Stimulated activated CD8-positive, alpha-beta memory T cell treated with anti-CD3 and anti-CD28 coated beads, Interleukin-15, amount 100 ng/mL, for 1 hour (primary cell): ENCODE measurements at places on chromosomes 1 and 21.

DNA sequence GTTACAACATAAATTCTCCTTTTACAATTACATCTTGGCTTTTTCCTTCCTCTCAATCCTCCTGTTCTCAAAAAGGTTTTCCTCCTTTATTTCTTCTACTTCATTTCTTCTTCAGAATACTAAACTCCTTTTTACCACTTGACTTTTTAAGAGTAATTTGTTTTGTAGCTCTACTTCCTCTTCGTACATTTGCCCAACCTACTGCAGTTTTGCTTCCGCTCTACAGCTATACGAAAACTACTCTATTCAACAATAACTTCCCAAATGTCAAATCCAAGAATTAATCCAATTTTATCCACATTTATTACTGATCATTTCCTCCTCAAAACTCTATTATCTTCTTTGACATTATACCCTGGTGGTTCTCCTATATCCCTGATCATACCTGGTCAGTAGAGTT, 3.4 kb downstream of the GDAP2 start:
- DNase-seq: no peak

DNA sequence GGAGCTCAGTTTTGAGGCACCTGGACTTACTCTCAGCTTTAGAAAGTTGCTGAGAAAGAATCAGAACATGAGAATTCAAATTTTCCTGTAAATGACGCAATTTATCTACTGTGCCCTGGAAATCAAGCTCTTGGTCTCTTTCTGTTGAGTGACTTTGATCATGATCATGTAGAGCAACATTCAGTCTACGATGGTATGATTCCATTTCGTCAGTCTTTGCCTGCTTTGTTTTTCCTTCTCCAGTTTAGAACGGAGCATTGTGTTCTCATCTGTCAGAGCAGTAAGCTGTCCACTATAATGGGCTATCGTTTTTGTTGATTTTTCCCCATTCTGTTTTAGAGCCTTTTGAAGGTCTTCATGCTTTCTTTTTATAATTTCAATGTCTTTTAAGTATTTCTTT, 20.7 kb downstream of the SFT2D2 start:
- DNase-seq: no peak

- DNase-seq: no peak
Observed at GRCh38 chr1:33117440-33118085, 36.6 kb downstream of the AZIN2 start.

GRCh38 chr1:193791746-193792145, 605.3 kb upstream of the B3GALT2 start:
- no peak for DNase-seq

- no peak for DNase-seq
Observed at GRCh38 chr21:46000182-46000730, 18.7 kb downstream of the COL6A1 start.

DNA sequence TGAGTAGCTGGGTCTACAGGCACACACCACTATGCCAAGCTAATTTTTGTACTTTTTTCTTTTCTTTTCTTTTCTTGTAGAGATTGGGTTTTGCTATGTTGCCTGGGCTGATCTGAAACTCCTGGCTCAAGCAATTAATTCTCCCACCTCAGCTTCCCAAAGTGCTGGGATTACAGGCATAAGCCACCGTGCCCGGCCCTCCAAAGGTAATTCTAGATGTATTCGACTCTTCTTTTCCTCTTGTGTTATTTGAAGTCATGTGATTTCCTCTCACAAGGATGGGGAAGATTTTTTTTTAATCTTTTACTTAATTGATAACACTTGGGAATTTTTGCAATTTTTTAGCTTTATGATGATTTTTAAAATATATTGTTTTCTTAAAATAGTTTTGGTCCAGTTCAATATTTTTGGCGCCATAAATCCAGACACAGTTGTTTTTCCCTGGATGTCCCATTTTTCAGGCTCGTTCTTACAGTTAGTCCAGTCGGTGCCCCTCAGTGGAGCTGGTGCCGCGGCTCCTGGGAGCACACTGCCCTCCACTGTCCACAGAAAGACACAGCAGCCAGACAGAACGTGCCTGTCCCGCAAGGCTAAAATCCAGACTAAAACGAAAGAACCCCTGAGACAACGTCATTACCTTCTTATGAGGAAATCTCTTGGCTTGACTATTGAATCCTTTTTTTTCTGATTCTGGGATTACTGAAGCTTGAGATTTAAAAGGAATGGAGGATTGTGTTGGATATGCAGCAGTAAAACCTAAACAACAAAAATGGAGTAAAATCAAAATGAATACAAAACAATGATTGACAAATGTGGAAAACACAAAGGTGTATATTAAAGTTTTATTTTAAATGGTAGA, 22.4 kb downstream of the STPG1 start:
- DNase-seq: peak; percentile 38

- DNase-seq: no peak
Observed at GRCh38 chr21:32741336-32741735, 13.5 kb upstream of the SYNJ1 start.

- DNase-seq: peak; percentile 82
Observed at GRCh38 chr1:2300851-2301606, 72.9 kb downstream of the SKI start.

DNA sequence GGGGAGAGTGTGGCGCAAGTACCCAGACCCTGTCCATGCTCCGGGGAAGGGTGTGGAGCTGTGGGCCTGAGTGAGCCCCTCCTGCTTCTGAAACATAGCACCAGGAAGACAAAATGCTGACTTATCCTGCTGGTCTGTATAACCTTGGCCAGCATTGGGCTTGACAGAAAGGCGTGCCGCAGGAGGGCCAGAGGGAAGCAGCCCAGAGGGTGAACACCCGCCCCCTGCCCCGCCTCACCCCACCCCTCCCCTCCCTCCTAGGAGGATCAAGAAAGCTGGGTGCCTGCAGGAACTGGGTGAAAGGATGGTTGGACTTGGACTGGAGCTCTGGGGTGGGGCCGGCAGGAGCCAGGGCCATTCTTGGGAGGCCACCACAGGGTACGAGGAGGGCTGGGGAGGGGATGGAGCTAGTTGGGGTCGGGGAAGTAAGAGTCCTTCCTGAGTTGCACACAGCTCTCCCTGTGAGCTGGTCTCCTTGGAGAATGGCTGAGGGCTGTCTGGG, 27.1 kb downstream of the PTPRF start:
- DNase-seq: no peak

GRCh38 chr1:18938008-18938706, 18.3 kb downstream of the IFFO2 start:
- no peak for DNase-seq

- no peak for DNase-seq
Observed at GRCh38 chr1:157145076-157145475, 6.9 kb upstream of the ETV3 start.

GRCh38 chr1:1237874-1238701, 6.1 kb downstream of the B3GALT6 start:
- DNase-seq: no peak

DNA sequence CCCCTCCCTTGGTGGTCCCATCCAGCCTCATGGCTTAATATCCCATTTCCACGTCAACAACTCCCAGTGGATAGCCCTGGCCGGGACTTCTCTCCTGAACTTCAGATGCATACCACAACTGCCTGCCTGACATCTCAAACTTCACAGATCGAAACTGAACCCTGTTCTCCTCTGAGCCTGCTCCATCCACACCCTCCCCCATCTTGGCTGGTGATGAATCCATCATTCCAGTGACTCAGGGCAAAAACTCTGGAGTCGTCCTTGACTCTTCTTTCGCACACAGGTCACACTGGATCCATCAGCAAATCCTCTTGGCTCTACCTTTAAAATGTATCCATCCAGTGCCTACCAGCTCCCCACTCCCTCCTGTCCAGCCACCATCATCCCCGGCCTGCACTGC, 3.9 kb downstream of the TAS1R2 start:
- DNase-seq: no peak

DNA sequence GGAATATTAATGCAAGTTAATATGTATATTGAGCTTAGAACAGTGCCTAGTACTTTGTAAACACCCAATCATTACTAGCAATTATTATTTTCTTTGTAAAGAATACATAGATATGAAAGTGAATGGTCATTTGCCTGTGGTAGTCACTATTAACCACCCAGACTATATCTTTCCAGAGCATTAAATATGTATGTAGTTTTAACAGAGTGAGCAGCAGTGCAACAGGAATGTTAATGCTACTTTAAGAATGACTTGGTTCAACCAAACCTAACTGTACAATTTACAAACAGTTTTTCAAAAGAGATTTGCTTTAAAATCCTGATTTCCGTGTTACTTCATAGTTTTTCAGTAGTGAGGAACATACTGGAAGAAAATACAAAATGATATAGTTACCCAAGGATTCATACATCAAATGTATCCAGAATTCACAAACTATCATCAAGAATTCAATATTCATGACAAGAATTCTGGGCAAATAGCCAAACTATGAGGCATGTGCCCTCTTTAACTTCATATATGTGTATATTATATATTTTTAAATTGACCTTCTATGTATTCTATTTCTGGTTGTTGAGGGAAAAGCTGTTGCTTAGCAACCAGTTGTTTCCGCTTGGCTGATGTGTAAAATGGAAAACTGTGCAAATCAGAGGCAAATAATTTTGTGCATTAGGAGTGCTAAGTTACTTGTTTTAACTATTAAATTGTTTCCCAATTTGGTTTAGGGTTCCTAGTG, 34.9 kb upstream of the IVNS1ABP start:
- no peak for DNase-seq

DNA sequence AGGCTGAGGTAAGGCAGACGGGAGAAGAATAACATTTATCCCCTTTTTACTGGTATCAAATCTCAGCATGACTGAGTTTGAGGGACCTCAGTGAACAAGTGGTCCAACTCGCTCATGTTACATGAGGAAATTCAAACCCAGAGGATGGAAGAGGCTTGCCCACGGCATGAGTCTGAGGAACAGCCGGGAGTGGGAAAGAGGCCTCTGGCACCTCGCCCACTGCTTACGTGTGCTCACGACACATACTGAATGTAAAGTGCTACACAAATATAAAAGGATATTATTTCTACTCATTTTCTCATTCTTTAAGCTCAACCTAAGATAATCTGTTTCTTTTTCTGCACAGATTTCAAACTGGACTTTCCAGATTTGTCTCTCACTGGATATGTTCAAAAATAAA, 14.7 kb downstream of the BEND5 start:
- DNase-seq: no peak

DNA sequence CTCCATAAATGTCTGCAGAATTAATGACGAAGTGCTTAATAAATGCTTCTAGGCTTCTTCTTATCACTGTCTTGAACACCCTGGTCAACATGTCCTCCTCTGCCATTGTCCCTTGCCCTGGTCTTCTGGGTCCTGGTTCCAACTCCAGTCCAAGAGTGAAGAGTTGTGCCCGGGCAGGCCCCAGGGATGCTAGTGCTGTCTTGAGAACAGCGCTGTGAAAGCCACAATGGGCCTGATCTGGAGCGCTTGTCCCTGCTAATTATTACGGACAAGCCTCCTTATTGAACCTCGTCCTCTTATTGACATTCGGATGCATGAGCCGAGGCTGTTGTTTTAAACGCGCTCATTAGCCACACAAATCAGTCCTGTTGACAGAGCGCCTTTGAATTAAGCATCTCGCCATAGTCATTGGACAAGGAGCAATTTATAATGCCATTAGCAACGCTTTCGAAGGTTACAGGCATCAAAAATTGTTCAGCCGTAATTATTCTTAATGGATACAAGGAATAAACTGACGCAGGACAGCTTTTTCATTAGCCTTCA, 211.6 kb upstream of the POU3F1 start:
- no peak for DNase-seq
